ENCODE measurements at places on chromosomes 1 and 21.

GRCh38 chr1:155196103-155196892 lies 11.4 kb downstream of the THBS3 start:
- DNase-seq, result no peak

DNA sequence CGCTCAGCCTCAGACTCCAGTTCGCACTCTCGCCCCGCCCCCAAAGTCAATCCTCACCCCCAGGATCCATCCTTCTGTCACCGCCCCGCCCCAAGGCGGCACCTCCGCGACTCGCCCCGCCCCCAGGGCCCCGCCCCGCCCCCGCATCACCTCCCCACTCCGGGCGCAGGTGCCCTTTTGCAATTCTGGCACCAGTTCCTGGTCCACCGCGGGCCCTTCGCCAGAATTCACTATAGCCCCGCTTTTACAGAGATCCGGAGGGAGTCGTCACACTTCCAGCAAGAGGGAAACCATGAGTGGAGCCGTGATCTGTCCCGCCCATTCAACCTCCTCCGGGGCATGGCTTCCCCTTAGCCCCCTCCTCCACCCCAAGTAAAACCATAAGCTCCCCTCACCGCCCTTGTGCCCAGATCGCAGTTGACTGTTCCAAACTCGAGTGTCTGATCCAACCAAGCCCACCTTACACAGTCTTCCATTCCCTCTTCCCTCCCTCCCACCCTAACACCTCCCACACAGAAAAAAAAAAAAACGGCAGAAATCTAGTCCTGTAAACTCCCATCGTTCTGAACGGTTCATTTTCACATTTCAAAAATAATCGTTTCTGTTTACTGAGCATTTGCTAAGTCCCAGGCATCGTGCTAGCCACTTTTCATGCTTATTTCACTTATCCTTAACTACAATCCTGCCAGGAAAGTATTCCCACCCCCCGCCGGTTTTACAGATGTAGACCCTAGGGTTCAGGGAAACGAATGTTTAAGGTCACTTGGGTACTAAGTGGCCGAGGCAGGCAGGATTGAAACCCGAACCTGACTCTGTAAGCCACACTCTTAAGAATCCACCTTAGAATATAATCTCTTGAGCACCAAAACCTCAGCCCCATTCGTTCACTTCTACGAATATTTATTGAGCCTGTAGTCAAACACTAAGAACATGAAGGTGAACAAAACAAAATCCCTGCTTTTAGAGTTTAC lies 1.3 kb upstream of the DNAJC16 start:
- peak; percentile 98 for DNase-seq

- DNase-seq, result no peak
Observed at GRCh38 chr1:205430696-205431305, 8.9 kb upstream of the LEMD1 start.

DNA sequence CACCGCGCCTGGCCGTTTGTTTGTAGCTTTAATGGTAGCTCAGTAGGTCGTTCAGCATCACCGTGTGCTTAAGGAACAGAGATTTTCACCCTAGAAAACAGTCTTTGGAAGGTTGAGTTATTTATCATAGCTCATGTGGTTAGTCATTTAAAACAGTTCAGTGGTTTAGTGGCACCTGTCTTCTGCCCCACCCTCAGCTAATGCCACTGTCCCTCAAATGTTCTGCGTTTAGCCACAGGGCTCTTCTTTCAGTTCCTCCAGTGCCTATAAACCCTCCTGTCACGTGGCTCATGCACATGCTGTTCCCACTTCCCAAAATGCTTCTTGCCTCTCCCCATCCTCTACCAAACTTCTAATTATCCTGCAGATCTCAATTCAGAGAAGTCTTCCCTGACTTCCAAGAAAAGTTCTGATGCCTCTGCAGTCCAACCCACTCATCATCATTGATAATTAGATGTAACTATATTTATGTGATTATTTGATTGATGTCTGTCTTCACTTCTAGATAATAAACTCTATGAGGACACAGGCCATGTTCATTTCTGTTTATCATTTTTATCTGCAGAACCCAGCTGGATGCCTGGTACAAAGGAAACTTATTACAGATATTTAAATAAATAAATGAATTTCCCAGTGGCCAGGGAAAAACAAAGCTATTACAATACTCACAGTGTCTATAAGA lies 14.4 kb upstream of the DIPK1A start:
- no peak for DNase-seq

DNA sequence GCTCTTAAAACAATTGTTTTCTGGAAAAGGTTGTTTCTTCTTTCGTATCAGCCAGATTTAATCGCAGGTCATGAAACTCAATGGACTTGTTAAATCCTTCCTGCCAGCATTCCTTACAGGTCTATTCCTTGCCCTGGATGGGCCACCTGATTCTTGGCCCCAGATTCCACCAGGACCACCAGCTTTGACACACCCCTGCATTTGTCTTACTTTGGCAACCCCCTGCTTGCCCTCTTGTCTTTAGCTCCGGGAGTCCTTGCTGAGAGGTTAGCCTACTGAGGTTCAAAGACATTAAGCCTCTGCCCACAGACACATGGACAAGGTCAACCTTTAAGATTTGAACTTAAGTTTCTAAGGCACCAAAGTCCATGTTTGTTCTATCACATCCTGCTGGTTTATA lies 27.1 kb upstream of the DAB1 start:
- no peak for DNase-seq

- no peak for DNase-seq
Observed at GRCh38 chr21:43865540-43866259, 677 bp downstream of the AGPAT3 start.

- DNase-seq, result no peak
Observed at GRCh38 chr1:31418626-31419323, 5.8 kb downstream of the SERINC2 start.

DNA sequence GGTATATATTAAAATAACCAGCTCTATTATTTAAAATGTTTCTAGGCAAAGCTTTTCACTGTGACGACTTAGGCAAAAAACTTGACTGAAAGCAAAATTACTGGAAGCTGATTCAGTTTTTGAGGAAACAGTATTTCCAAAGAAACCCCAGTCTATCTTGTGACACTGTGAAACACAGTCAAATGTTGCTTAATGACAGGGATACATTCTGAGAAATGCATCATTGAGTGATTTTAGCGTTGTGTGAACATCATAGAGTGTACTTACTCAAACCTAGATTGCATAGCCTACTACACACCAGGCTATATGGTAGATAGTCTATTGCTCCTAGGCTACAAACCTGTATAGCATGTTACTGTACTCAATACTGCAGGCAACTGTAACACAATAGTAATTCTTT lies 116.9 kb upstream of the KCNK1 start:
- no peak for DNase-seq
